NCI-H2029 treated with DMSO at 0.1 percent for 48 hours (cell line): ENCODE measurements at places on chromosomes 1 and 21.

- no peak for DNase-seq
Measured at GRCh38 chr1:245486775-245487470, 332.1 kb downstream of the KIF26B start.

- DNase-seq: no peak
Measured at GRCh38 chr21:45177039-45177438, 102.7 kb downstream of the ADARB1 start.

GRCh38 chr1:41704196-41704595, 214.5 kb downstream of the HIVEP3 start:
- no peak for DNase-seq

- no peak for DNase-seq
Measured at GRCh38 chr1:7703321-7704213, 67.5 kb upstream of the VAMP3 start.

DNA sequence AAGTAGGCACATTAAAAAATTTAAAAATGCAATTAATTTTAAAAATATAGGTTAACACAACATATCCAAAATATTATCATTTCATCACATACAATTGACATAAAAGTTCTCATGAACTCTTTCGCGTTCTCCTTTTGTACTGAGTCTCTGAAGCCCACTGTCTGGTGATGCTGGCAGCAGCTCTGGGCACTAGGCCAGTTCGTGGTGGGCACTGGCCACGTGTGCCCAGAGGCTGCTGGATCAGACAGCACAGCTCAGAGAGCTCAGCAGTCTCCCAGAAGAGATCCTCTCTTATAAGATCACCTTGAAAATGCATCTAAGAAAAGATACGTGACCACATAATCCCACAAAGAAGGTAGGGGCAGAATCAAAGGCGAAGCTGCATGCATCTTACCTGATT, 9.9 kb downstream of the CEP104 start:
- DNase-seq: no peak

DNA sequence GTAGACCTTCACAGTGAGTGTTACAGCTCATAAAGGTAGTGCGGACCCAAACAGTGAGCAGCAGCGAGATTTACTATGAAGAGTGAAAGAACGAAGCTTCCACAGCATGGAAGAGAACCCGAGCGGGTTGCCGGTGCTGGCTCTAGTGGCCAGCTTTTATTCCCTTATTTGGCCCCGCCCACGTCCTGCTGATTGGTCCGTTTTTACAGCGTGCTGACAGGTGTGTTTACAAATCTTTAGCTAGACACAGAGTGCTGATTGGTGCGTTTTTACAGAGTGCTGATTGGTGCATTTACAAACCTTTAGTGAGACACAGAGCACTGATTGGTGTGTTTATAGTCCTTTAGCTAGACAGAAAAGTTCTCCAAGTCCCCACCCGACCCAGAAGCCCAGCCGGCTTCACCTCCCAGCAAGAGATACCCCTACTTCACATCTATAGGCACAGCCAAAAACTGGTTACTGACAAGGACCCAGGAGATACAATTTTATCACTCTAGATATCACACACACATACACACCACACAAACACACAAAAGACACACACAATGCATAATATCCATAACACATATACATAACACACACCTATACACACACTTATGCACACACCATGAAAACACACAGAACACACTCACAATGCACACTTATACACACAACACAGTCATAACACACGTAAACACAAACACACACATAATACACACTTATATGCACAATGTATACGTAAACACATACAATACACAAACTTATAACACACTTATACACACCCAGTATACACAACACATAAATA, 68.5 kb downstream of the MAP3K21 start:
- DNase-seq: no peak

DNA sequence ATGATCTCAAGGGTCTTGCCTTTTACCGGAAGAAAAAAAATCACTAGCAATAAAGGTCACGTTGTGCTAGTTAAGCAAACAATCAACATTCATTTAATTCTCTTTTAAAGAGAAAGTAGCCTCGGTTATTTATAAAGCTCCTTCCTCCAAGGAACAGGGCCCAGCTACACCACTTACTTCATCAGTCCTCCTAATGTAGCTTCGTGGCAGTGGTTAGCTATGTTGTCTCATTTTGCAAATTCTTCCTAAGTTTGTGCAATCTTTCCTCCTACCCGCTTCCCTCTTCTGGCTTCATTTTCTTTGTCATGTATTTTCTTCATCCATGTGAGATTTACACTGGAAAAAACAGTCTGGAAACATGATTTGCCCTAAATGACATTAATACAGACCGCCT, 554.2 kb downstream of the NUF2 start:
- no peak for DNase-seq

- DNase-seq: peak; percentile 98
Measured at GRCh38 chr1:54564312-54565112, 16.5 kb downstream of the ACOT11 start.

GRCh38 chr1:66945316-66945715, 20.5 kb downstream of the MIER1 start:
- DNase-seq: no peak

GRCh38 chr1:206802401-206802800, 30.1 kb upstream of the IL10 start:
- no peak for DNase-seq

- DNase-seq: no peak
Measured at GRCh38 chr1:63863145-63863544, 89.3 kb downstream of the ROR1 start.

- DNase-seq: no peak
Measured at GRCh38 chr1:153659175-153659534, 652 bp downstream of the SNAPIN start.

- DNase-seq: peak; percentile 16
Measured at GRCh38 chr21:42513985-42514882, 582 bp downstream of the SLC37A1 start.

GRCh38 chr1:69585666-69586065, 17.9 kb downstream of the LRRC7 start:
- DNase-seq: no peak

DNA sequence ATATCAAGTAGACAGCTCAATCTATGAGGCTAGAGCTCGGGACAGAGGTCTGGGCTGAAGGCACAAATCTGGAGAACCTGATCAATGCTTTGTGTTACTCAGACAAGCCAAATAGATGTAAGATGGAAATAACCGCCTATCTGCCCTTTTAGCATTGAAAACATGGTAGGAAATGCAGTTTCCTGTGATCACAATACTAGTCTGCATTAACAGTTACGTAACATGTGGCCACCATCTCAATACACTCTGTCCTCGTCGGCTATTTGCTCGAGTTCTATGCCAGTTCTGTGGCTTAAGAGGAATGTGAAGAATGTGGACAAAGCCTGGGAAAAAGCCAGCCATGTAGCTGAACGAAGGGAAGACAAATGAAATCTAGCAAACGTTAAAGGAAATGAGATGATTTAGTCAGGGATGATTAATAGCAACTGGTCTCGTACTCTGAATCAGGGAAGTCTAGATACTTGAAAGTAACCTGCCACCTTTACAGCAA, 73.3 kb downstream of the HSF2BP start:
- peak; percentile 3 for DNase-seq

GRCh38 chr1:94741510-94741909, 78.6 kb upstream of the SLC44A3 start:
- no peak for DNase-seq

DNA sequence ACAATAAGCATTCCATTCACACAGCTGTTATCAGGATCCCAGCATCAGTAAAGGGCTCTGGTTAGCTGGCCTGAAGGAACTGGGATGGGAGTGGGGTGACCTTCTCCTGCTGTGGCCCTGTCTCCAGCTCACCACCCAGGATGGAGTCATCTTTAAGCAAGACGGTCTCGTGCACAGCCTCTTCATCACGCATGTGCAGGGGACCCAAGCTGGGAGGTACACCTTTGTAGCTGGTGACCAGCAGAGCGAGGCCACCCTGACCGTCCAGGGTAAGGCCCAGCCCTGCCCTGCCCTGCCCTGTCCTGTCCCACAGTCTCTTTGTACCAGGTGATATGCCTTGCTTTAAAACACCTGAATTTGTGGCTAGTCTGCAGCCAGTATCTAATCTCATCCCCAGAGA, 24.3 kb downstream of the IGFN1 start:
- no peak for DNase-seq

DNA sequence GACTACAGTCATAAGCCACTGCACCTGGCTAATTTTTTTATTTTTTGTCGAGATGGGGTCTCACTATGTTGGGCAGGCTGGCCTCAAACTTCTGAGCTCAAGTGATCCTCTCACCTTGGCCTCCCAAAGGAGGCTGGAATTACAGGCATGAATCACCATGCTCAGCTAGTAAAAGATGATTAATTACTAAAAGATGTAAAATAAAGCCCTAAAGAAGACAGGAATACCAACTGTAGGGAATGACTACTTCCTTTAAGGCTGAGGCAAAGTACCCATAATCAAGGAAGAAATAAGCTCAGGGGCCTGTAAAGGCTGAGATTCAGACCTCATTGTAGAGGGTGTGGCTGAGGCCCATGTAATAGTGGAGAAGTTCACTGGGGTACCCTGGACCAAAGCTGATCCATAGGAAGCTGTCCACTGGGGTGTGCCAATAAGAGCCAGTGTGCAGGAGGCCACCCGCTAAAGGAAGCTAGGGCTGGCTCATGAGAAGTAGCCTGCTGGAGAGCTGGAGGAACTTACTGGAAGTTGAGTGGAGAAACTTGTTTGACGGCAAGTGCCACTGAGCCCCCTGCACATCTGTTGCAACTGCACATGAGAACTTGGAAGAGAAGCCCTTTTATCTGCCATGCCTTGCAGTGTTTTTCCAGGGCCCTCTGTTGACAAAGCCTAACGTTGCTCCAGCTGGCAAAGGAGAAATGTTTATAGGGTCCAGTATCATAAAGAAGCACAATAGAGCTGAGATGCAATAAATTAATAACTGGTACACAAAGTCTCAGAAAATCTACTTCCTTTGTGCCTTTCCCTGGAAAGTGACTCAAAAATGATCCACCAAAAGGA, 17.8 kb upstream of the SERTAD4 start:
- no peak for DNase-seq

DNA sequence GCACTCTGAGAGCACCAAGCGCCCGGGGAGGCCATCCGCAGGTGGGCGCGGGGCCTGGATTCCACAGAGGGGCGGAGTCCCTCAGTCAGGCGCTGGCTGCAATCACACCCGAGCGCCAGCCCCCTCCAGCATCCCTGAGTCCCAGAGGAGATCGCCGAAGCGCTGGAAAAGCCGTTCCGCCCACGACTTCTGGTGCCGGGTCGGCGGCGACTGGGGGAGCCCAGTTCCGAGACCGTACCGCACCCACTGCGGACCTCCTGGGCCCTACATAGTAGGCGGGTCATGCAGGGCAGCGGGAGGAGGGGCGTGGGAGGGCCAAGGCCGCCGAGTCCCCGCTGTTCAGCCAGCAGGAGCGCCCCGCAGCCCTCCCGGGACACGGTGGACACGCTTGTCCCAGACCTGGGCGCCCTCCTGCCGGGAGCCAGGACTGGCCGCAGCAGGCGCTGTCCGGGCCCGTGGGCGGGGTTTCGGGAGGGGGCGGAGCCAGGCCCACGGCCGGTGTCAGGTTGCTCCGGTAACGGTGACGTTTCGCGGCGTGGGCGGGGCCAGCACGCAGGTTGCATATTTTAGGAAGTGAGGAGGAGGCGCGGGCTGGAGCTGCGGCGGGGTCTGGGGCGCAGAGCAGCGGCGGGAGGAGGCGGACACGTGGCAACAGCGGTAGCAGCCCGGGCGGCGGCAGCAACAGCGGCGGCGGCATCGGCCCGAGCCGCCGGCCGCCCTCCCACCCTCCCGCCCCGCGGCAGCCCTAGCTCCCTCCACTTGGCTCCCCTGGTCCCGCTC, at the start of gene ATP1A1:
Gene ATP1A1 (plus strand): TSS at position 594 of the 780 bp plus-strand sequence. CDS start 268 bp downstream, outside the sequence.
- peak; percentile 53 for DNase-seq

DNA sequence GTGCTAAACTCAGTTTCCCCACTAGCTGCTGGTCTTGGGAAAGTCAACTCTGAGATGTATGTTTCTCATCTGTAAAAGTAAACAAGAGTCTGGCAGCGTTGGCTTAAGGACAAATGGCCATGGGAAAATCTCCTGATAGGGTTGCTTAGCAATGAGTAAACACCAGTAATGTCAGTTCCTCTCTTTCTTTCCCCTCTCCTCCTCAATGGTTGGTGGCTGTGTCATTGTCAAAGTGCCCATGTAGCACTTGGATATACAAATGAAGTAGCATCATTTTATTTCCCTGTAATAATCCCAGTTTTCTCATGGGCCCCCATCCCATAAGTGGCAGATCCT, 2.2 kb upstream of the FYB2 start:
- DNase-seq: peak; percentile 95

- no peak for DNase-seq
Measured at GRCh38 chr1:112030157-112030556, 40.7 kb upstream of the KCND3 start.

DNA sequence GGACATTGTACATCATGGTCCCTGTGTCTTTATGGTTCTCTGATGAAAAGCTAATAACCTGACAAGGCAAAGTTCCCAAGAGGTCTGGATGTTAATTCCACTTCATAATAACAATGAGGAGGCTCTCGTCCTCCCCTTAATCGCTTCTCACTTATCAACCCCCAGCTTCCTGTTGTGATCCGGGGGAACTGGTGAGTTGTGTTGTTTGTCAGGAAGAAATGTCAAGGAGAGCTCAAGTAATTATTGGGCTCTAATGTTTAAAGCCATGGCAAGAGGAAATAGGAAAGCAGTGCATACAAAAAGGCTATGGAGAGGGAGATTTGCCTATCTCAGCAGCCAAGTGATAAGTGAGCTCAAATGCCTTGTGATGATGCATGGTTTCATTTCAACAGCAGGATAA, 42.8 kb upstream of the RASAL2 start:
- DNase-seq: no peak

GRCh38 chr1:70234733-70235132, 13.6 kb downstream of the SRSF11 start:
- DNase-seq: no peak

- no peak for DNase-seq
Measured at GRCh38 chr1:113830039-113830438, 17.8 kb upstream of the RSBN1 start.

DNA sequence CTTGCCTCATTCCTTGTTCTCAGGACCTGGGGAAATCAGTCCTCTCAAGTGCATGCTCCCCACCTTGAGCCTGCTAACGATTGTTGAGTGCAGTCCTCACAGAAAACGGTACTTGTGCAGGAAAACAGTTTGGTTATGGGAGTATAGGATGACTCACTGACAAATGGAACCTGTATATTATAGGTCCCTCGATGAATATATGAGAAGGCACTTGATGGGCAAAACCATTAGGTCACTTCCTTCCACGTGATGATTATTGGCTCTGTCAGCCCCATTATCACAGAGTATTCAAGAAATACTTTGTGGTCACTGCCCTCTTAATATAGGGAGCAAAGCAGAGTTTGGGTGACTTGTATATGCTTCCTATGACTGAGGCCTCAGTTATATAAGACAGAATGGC, 6.2 kb downstream of the CCDC17 start:
- DNase-seq: no peak

GRCh38 chr1:33740040-33740744, 123.7 kb upstream of the HMGB4 start:
- DNase-seq: no peak

DNA sequence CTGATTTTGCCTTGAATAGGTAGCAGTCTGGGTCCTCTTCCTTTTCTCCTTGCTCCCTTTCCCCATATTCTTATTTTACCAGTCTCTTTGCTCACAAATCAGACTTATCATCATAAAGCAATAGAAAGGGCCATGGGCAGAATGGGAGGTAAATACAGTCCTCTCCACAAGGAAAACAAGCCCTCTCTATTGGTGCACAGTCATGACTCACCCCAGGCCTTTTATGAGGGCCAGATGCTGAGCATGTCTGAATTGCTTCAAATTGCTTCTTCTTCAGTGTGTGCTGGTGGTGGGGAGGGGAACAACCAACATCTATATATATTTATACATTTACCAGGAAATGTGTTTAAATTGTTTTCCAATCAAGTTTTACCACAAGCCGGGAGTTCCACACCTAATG, 75.2 kb downstream of the GFI1 start:
- DNase-seq: no peak
